ENCODE measurements at places on chromosomes 2 and 18.

- no peak for DNase-seq
These were observed 102.9 kb downstream of the TANC1 start for GRCh38 chr2:159071190-159071915.

GRCh38 chr2:202910698-202911097, 775 bp downstream of the WDR12 start:
- DNase-seq = no peak

GRCh38 chr2:26001743-26002351, 19.6 kb upstream of the KIF3C start:
- no peak for DNase-seq

- no peak for DNase-seq
These were observed 86.5 kb downstream of the ACKR3 start for GRCh38 chr2:236656166-236656565.

DNA sequence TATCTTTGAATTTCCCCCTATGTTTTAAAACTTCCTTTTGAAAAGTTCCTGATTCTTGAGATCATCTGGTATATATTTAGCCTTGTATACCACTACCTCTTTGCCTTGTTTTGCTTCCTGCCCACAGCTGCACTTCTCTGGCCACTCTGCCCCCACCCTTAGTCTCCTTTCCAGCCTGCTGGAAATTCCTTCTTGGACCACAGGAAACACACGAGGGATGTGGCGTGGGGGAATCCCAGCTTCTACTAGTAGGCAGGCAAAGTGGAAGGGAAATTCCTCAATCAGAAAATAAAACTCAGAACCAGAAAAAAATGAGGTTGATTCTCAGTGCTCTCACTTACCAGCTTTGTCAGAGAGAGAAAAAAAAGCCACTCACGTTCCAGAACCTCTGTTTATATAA, 13.4 kb downstream of the IL18RAP start:
- no peak for DNase-seq

DNA sequence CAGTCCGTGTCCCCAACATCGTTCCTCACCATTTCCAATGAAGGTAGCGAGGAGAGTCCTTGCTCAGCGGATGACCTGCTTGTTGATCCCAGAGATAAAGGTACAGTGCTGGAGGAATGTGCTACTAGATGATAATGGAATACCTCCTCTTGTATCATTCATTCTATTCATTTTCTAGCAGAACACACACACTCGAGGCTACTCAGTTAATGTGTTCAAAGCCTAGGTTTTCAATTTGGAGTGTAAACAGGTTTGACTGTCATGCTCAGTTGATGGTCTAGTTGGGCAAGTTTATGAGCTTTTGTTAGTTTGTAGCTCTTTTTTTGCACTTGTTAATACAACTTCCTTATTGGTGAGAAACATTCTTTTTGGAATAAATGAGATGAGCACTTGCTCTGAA, 114.2 kb downstream of the ICA1L start:
- DNase-seq = no peak

GRCh38 chr2:175606010-175606841, 395.8 kb downstream of the LNPK start:
- DNase-seq = no peak

DNA sequence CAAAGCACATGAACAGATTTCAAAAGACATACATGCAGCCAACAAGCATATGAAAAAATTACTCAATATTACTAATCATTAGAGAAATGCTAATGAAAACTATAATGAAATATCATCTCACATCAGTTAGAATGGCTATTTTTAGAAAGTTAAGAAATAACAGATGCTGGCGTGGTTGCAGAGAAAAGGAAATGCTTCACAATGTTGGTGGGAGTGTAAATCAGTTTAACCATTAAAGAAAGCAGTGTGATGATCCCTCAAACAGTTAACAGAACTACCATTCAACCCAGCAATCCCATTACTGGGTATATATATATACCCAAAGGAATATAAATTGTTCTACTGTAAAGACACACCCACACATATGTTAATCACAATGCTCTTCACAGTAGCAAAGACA, 117.7 kb upstream of the SETBP1 start:
- no peak for DNase-seq

DNA sequence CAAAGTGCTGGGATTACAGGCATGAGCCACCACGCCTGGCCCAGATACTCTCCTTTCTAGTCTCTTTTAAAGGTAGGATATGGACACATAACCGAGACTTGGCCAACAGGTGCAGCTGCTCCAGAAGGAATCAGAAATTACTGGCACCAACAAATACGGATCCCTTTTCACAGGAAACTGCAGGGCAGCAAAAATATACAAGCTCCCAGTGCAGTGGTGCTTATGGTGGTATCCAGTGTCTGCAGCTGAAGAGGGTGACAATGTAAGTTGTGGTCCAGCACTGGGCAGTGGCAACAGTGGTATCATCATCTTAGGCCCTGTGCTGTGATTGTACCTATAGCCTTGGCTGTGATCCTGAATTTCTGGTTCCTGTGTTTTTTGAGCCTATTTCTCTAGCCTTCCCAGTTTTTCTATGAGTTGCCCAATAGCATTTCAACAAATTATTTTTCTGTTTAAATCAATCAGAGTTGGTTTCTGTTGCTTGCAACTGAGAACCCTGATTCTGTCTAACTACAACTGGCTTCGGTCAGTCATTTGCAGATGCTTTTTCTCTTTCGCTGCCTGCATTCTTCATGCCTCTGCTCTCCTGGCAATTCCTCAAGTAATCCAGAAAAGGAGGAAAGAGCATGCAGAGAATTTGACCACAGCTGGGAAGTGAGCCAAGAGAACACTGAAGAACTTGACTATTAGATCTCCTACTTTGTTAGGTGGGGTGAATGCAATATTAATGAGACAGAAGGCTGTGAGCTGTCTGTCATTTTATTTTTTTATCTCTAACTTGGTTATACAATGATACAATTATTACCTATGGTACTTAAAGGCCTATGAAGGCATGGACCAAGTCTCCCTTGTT, 30.8 kb upstream of the EML4 start:
- no peak for DNase-seq

GRCh38 chr18:70030728-70031127, 83.1 kb upstream of the CD226 start:
- no peak for DNase-seq

- DNase-seq = no peak
These were observed 211.8 kb downstream of the PLCL1 start for GRCh38 chr2:198016243-198016642.

DNA sequence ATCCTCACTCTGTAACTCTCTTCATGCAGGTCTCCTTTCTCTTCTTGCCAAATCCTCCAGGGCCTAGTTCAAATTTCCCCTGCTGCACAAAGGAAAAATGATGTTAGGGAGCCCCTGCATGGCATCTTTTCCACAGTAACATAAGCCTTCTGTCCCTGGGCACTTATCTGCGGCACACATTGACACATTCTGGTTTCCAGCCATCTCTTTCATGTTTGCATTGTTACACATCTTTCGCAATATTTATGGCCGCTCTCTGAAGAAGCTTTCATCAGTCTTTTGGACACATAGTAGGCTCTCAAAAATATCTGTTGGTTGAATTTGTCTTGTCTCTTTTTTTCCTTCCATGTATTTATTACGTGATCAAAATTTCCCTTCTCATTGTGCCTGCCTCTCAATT, 1806.1 kb upstream of the PIK3C3 start:
- DNase-seq = no peak

GRCh38 chr2:205878999-205879762, 196.9 kb downstream of the NRP2 start:
- no peak for DNase-seq

DNA sequence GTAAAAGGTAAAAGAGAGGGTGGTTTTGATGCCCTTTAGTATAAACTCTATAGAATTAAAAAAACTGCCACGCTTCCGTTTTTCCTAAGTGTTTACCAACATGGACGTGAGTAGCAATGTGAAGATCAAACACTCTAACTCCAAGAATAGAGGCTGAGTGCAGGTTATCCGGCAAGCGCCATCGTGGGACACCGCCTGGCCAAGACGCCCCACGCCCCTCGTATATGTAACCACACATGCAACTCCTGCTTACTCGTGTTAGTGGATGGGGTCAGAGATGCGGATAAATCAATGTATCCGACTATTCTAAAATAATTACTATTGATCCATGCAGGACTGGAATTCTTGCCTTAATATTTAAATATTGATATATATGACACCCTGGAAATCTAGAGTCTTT, 741.3 kb downstream of the GALR1 start:
- DNase-seq = no peak

- no peak for DNase-seq
These were observed 25.6 kb upstream of the MYCN start for GRCh38 chr2:15914596-15915385.

DNA sequence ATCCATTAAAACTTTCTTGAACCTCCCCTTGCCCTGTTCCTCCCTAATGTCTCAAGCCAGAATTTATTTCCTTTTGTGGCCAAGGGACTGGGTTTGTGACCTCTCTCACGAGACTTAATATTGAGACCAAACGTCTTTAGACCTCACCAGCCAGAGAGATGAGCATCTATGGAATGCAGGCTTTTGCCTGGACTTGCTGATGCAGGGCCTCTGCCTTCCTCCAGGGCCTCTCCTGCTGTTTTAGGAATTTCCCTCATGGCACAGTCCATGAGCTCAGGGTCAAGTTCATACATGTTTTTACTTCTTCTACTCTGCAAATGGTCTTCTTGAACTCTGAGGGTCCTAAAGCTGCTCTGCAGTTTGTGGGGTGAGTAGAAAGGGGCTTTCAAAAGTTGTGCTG, 22.3 kb downstream of the IL1B start:
- no peak for DNase-seq

GRCh38 chr18:77749089-77749488, 499.4 kb downstream of the GALR1 start:
- no peak for DNase-seq

- DNase-seq = no peak
These were observed 48.0 kb downstream of the ARHGAP15 start for GRCh38 chr2:143177096-143177786.

GRCh38 chr2:126750506-126750905, 94.5 kb downstream of the GYPC start:
- DNase-seq = no peak

- DNase-seq = no peak
These were observed 255.2 kb upstream of the NRP2 start for GRCh38 chr2:205427112-205427511.

DNA sequence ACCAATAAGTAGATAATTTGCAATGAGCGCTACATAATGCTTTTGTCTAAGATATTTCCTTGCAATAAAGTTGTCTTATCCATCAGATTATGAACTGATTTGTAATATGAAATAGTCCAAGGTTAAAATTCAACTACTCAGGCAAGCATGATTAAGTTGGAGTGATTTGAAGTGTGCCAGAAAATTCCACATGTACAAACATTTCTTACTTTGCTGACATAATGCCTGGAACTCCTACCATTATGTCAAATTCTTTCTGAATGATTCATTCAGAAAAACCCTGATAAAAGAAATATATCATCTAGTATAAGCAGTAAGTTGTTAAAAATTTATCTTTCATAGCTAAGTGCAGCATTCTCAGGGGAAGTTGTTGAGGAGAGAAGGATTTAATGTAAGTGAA, 87.3 kb downstream of the CBLN2 start:
- DNase-seq = no peak

DNA sequence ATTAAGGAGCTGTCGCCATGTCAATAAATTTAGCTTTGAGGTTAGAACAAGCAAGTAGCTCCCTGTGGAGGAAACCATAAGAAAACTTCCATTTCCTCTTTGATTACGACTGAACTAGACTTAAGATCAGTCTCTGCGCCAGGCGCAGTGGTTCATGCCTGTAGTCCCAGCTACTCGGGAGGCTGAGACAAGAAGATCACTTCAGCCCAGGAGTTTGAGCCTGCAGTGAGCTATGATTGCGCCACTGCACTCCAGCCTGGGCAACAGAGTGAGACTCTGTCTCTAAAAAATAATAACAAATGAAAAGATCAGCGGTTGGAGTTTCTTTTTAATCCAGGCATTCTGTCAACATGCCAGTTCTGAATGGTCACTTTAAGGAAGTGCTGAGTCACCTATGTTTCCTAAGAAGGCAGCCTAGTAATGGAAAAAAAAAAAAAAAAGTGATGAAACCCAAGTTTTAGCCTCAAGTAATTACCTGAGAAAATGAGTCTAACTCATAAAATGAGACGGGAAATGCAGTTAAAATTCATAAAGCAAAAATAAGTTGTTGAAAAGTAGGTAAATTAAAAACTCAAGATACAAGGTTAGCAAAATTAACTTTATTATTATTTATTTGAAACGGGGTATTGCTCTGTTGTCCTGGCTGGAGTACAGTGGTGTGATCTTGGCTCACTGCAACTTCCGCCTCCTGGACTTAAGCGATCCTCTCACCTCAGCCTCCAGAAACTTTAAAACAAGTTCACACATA, 10.2 kb downstream of the C18orf32 start:
- no peak for DNase-seq

- no peak for DNase-seq
These were observed 308.3 kb downstream of the TSN start for GRCh38 chr2:122063716-122064115.

DNA sequence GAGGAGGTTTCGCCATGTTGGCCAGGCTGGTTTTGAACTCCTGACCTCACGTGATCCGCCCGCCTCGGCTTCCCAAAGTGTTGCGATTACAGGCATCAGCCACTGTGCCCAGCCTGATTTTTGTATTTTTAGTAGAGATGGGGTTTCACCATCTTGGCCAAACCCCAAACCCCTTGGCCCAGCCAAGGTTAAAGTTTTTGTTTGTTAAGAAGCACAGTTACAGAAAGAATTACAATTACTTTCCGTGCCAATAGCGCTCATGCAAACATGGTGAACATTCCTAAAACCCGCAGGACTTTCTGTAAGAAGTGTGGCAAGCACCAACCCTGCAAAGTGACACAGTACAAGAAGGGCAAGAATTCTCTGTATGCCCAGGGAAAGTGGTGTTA, 26.1 kb downstream of the ITSN2 start:
- DNase-seq = no peak

DNA sequence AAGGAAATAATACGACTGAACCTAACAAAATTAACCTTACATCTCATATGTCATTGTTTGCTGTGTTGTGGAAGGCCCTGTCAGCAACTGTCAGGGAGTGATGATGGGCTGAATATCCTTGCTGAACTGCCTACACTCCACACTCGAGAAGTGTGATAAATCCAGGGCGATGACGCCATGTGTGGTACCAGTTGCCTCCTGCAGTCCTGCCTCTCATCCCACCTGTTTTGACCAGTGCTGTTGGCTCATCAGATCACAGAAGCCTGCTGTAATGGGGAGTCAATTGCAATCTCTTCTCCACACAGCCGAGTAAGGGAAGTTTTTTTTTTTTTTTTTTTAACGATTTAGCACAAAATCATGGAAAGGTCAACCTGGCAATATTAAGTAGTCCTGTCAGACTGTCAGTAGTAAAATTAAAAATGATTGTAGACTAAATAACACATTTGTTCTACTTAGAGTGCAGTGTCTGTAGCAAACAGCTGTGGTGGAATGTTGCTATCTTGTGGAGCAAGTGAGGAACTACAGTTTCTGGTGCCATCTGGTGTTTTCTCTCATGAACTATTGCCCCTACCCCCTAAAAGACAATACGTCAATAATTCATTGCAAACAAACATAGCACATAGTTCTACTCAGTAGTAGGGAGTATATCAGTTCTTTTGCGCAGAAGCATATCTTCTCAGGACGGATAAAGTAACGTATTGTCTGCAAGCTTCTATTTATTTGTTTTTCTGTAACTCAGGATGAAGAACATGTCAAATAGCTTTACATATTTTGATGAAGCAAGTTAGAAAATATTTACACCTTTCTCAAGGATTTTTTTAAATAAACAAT, 347.6 kb downstream of the CTNNA2 start:
- DNase-seq = no peak

- no peak for DNase-seq
These were observed 11.2 kb downstream of the KIAA2012 start for GRCh38 chr2:202084265-202084664.
